ENCODE measurements at places on chromosomes 5 and 9. TPM values are rescaled to one million over a fixed set of nuclear protein-coding genes. Genes with fewer than 3 reads are reported as not detected.

The CHSY3 gene
- total RNA-seq, result 0.70 TPM

The ALDH7A1 gene
- 29.7 TPM for total RNA-seq

The IFNK gene
- total RNA-seq, result not detected

The C1QTNF2 gene
- total RNA-seq, result not detected

The SCGB3A1 gene
- not detected for total RNA-seq

The TRIP13 gene
- 4.3 TPM for total RNA-seq

The LRRC19 gene
- not detected for total RNA-seq

The GLRA1 gene
- not detected for total RNA-seq

The ICE1 gene
- 30.0 TPM for total RNA-seq

The ROPN1L gene
- total RNA-seq, result 3.1 TPM

The PCDHB16 gene
- total RNA-seq, result 1.4 TPM

The INSL4 gene
- total RNA-seq, result not detected

The DPYSL3 gene
- 16.4 TPM for total RNA-seq

The PCDH12 gene
- total RNA-seq, result 0.35 TPM

The OR13D1 gene
- not detected for total RNA-seq

The PALM2AKAP2 gene
- 20.4 TPM for total RNA-seq

The SLC2A6 gene
- 60.1 TPM for total RNA-seq

The TAF11L5 gene
- not detected for total RNA-seq

The TLR4 gene
- total RNA-seq, result 2.1 TPM

The GM2A gene
- total RNA-seq, result 17.9 TPM

The ACOT12 gene
- total RNA-seq, result 0.10 TPM

The CAMK4 gene
- 1.6 TPM for total RNA-seq

The PTGES2 gene
- 80.0 TPM for total RNA-seq

Data from renal cortical epithelial cell (primary cell).